ENCODE measurements at places on chromosomes 11 and 22. TPM values are rescaled to one million over a fixed set of nuclear protein-coding genes. Genes with fewer than 3 reads are reported as not detected.

- no peak for DNase-seq
Measured at GRCh38 chr11:6576471-6577373, 26.7 kb downstream of the RRP8 start.

DNA sequence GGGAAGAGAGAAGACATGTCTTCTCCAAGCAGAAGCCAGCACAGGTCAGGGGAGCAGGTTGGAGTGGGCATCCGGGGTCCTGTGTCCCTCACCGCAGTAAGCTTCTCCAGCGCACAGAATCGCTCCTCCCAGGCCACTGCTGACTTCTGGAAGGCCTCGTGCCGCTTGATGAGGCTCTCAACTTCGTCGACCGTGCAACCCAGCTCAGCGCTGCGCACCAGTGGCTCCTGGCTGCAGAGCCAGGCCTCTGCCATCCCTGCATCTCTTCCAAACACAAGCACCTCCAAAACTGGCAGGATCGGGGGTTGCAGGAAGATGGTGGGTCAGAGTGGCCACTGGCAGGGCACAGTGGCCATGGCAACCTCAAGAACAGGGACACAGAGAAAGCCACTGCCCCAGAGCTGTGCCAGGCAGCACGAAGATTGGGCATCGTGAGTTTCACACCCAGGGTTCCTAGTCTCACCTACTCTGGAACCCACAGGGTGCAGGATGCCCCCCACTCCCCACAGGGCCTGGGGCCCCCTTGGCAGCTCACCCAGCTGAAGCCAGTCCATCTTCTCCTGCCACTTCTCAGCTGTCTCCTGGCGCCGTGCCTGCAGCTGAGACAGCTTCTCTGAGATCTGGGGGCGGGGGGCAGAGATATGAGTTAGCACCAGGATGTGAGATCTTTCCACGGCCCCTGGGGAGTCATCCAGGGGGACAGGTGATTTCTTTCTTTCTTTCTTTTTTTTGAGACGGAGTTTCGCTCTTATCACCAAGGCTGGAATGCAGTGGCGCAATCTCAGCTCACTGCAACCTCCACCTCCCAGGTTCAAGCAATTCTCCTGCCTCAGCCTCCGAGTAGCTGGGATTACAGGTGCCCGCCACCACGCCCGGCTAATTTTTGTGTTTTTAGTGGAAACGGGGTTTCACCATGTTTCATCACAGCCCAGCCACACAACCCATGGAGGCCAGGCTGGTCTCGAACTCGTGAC lies 11.2 kb upstream of the RBM4B start:
- no peak for DNase-seq

GRCh38 chr22:23276656-23277582 lies 96.6 kb downstream of the BCR start:
- no peak for DNase-seq

Gene DEFB131B
- polyA plus RNA-seq = 1.2 TPM

Gene FOLR1
- polyA plus RNA-seq = 52.6 TPM

GRCh38 chr11:43578346-43579170 lies 102.0 kb upstream of the HSD17B12 start:
- DNase-seq = no peak

Gene RBM7
- 45.1 TPM for polyA plus RNA-seq

DNA sequence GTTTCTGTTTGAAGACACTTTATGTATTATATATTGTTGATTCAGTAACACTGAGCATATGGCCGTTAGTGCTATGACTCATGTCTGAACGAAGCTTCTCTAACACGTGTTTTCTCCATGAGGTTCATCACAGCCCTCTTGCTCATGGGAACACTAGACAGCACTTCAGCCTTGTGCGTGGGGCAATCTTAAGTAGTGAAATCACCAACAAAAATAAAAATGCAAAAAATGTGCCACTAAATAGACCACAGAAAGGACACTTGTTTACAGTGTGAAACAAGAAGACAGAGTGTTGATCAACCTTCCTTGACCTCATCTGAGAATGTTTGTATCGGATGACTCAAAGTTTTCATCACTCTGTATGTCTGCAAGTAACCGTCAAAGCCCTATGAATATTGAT lies 94.5 kb downstream of the FDX1 start:
- DNase-seq = no peak

Gene DAGLA
- polyA plus RNA-seq = 3.9 TPM

GRCh38 chr11:28763151-28763550 lies 655.0 kb downstream of the METTL15 start:
- DNase-seq = no peak

DNA sequence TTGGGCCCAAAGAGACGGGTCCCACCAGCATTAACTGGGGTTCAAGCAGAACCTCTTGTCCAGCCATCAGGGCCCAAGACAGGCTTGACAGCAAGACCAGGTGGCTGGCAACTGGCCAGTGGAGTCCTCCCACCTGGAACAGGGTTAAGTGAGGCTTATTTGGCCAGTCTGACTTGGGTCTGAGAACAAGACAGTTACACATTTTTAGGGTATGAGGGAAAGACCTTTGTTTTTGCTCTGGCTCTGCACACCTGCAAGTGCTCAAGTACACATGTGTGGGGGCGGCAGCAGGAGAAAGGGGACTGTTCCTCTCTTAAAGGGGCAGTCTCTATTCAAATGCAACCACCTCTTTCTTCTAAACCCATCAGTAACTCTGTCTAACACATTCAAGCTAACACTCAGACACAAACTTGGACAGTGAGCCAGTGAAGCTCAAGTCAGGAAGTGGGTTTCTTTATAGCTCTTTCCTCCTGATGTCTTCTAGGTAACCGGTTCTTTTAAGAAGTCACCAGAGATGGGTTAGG lies 116.2 kb downstream of the ETS1 start:
- no peak for DNase-seq

GRCh38 chr11:95702526-95702925 lies 87.1 kb downstream of the FAM76B start:
- DNase-seq = peak; percentile 65

Gene SAA4
- polyA plus RNA-seq = 0.37 TPM

Gene MMP13
- not detected for polyA plus RNA-seq

- no peak for DNase-seq
Measured at GRCh38 chr11:30879322-30880005, 293.3 kb upstream of the MPPED2 start.

Gene VPREB3
- 0.92 TPM for polyA plus RNA-seq

Gene CRYBB3
- not detected for polyA plus RNA-seq

Gene DBX1
- polyA plus RNA-seq = not detected

Measured in left renal cortex interstitium (tissue), 4 donors.